Osteoblast (primary cell): ENCODE measurements at places on chromosomes 11 and 22. TPM values are rescaled to one million over a fixed set of nuclear protein-coding genes. Genes with fewer than 3 reads are reported as not detected.
A peak's percentile ranks its signal among the peaks of the same experiment; 100 is the strongest.

- peak overlapping the region; percentile 31 for H3K4me3 ChIP-seq
- peak overlapping the region; percentile 74 for H3K27ac ChIP-seq
Measured at GRCh38 chr11:88357323-88358039, 19.9 kb upstream of the CTSC start.

- H3K4me3 ChIP-seq, result no peak overlapping the region
- no peaks in the 10 kb centered on the region for H3K36me3 ChIP-seq
- H3K4me1 ChIP-seq, result no peaks in the 10 kb centered on the region
- H3K27ac ChIP-seq, result no peak overlapping the region
- no peaks in the 10 kb centered on the region for H3K27me3 ChIP-seq
Measured at GRCh38 chr11:6735306-6735705, 36.5 kb downstream of the OR2AG2 start.

- H3K4me1 ChIP-seq, result peaks cover 13% of the 10 kb centered on the region
- no peak for DNase-seq
- H3K36me3 ChIP-seq, result peaks cover 6% of the 10 kb centered on the region
- H3K27ac ChIP-seq, result no peak overlapping the region
- no peaks in the 10 kb centered on the region for H3K27me3 ChIP-seq
Measured at GRCh38 chr11:123587559-123587958, 66.9 kb downstream of the SCN3B start.

DNA sequence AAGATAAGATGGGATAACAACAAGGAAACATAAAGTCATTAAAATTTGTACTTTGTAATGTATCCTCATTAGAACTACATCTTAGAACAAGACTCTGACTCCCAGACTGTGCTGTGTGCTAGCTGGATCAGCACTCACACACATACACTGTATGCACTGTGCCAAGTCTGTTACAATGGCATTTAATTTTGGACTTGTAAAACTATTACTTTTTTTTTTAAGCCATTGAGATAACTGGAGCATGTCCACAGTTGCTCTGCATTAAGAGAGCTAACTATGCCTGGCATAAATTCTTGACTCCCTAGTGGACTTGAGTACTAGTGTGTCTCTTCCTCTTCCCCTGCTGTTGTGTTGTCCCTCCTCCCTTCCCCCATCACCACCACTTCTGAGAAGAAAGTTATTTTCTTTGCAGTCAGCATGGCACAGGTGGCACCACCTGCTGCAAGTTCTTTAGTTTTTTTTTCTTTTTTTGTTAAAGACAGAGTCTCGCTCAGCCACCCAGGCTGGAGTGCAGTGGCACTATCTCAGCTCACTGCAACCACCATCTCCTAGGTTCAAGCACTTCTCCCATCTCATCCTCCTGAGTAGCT, 268.6 kb downstream of the TMEM135 start:
- DNase-seq, result no peak
- H3K4me1 ChIP-seq, result no peaks in the 10 kb centered on the region
- no peak overlapping the region for H3K27ac ChIP-seq
- H3K4me3 ChIP-seq, result no peak overlapping the region
- no peaks in the 10 kb centered on the region for H3K36me3 ChIP-seq
- H3K27me3 ChIP-seq, result no peaks in the 10 kb centered on the region

DENND5A gene
- 176 and 183 TPM in 2 replicates for total RNA-seq

MOGAT2 gene
- not detected in 2 replicates for total RNA-seq

KRTAP5-2 gene
- total RNA-seq, result not detected in 2 replicates

LRRC56 gene
- 0.88 and 1.1 TPM in 2 replicates for total RNA-seq

OR51E1 gene
- total RNA-seq, result not detected in 2 replicates
